ENCODE measurements at places on chromosomes 3 and 15.
A peak's percentile ranks its signal among the peaks of the same experiment; 100 is the strongest.

- no peak for DNase-seq
These were observed 52.9 kb upstream of the SEC13 start for GRCh38 chr3:10373686-10374261.

- DNase-seq = no peak
These were observed 1.1 kb downstream of the TPRG1 start for GRCh38 chr3:189172668-189173419.

- no peak for DNase-seq
These were observed 611.9 kb downstream of the EDEM1 start for GRCh38 chr3:5799398-5799797.

- no peak for DNase-seq
These were observed 489.0 kb upstream of the CDIN1 start for GRCh38 chr15:36090286-36090946.

- no peak for DNase-seq
These were observed 35.3 kb upstream of the CDCP1 start for GRCh38 chr3:45181496-45181895.

GRCh38 chr3:153513236-153513635, 351.2 kb downstream of the RAP2B start:
- DNase-seq = no peak

DNA sequence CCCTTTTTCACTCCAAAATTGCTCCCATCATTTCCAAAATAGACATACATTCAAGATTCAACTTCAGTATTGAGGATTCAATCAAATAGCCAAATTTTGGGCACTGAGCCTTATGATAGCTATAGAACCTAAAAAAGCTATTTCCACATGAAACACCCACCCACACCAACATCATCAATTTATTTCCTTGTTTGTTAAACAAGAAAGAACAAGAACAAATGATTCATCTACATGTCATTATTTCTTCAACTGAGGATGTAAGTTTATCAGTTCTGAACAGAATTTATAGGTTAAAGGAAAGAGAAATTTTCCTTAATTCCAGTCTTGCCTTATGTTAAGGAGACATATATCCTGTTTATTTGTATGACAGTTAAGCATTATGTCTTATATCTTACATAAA, 32.2 kb downstream of the DPPA2 start:
- DNase-seq = no peak

DNA sequence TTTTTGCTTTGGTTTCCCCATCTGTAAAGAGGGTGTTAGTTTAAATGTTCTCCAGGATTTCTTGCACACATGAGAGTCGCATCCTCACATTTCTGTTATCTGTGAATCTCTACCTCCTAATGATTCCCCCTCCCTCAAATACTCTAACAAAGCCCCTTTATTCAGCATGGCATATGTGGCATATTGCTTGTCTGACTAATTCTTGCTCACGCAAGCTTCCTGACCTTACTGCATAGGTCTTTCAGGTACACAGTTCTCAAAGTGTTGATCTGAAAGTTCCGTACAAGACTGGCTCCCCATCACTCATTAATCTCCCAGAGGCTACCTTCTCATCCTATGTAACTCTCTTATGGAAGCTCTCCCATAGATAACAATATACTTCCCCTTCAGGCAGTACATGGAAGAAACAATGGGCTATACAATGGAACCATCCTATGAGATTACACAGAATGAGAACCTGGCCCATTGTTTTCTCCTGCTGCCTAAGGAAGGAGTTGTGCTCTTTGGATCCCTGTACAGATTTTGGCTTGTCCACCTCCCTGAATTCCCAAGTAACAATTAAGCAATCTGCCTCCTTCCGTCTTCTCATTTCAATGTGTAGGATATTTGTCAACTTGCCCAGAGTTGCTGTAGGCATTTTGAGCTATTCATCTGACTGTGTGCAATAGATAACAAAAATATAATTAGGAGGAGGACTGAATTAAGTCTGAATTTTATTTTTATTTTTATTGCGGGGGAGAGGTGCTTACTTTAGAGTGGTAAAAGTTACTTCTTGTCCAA, 51.0 kb downstream of the PPARG start:
- DNase-seq = no peak

DNA sequence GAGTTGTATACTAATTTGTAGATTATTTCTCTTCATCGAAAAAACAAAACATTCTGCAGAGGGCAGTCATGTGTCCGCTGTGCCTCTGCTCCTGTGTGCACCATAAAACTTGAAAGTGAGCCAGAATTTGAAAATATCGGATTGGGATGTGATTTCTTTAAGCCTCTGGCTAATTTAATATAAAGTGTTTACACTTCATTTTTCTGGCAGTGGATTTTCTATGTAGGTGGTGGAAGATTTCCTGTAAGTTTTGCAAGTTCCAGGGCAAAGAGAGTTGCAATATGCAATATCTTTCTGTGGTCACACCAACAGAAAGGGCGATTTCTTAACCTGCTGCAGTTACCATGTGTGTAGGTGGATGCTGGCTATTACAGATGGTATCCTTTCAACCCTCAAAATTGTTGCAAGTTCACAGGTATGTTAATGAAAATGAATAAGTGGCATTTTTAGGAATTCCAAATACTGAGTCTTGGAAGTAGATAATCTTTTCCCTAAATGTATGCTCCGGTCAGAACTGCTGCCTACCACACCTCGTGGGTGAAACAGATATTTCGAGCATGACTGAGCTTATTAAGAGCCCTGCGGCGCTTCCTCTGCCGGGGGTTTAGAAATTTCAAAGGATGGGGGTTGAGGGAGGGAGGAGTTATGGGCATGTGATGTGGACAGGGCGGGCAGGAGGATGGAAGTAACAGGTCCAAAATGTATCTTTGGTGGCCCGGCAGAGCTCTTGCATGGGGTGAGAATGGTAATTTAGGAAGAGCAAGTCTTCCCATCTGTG, 134.0 kb downstream of the PGPEP1L start:
- DNase-seq = no peak

GRCh38 chr3:9066141-9066540, 102.9 kb upstream of the RAD18 start:
- DNase-seq = no peak

DNA sequence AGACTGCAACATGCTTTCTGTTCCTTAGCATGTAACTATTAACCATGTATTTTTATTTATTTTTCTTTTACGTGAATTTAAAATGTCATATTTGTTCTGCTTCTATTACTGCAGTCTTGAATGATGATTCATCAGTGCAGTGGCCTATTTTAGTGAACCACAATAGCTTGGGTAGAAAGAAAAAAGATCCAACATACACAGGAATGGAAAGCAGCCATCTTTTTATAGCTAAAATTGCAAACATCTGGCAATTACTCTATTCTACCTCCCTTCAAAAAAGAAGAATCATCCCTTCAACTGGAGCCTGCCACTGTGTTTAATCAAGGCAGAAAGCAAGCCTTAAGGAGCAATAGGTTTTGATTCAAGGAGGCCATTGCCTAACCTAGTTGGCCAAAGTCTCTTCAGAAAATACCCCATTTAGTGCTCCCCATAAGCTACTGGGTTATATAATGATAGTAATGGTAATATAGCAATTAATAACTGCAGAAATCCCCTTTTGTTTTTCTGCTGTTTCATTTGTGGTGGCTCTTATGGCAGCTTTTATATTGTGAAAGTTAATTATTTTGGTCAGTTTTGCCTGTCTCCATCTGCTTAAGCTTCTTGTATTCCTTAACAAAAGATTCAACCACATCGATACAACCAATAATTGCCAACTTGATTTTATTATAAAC, 267.3 kb downstream of the LPP start:
- DNase-seq = peak; percentile 86

DNA sequence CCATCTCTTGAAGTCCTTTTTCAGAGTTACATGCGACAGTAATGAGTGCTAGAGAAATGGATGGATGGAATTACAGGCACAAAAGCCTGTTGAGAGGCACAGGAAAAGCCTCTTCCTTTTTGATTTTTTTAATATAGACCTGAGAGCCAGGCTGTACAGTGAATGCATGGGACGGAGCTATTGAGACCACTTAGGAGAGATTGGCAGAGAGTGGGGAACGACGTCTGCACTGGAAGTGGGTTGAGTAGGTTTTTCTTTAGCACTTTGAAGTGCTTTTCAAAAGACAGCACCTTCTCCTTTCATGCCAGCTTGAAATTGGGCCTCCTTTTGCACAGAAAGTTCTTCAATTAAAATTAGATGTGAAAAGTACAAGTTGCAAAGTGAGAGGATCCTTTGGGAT, 37.0 kb downstream of the GLDN start:
- no peak for DNase-seq

DNA sequence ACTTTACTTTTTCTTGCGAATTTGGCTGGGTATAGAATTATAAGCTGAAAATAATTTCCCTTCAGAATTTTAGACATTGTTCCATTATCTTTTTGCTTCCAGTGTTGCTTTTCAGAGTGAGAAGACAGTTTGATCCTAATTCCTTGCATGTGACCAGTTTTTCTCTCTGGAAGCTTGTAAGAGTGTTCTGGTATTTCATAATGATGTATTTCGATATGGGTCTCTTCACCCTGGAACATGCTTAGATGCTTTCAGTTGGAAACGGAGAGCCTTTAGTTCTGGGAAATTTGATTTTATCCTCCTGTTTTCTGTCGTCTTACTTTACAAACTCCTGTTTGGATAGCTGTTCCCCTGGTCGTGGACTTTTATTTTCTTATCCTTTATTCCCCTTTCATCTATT, 13.9 kb downstream of the ALPK3 start:
- no peak for DNase-seq

GRCh38 chr15:85318048-85318731, 62.2 kb upstream of the AKAP13 start:
- peak; percentile 76 for DNase-seq

- no peak for DNase-seq
These were observed 63.5 kb downstream of the OTOL1 start for GRCh38 chr3:161560008-161560637.

DNA sequence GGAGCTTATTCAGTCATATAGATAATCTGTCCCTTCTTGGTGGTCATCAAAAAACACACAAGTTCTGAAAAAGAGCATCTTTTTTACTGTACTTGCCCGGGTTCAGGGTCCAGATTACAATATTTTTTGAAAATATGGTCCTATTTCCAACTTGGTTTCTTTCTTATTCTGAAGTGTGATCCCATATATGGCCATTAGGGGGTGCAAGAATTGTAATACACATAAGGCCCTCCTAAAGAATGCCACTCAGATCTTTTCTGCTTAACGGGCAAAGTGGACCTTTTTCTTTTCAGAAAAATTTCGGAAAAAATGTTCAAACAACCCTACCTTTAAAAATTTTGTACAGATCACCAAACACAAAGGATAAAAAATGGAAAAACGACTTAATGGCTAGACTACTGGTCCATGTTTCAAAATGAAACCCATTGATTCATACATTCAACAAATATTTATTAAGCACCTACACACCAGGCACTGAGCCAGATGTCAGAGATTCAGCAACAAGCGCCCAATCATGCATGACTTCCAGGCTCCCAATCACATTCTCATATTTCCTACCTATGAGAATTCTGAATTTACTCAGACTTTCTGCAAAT, 102.0 kb upstream of the MYRIP start:
- peak; percentile 2 for DNase-seq

DNA sequence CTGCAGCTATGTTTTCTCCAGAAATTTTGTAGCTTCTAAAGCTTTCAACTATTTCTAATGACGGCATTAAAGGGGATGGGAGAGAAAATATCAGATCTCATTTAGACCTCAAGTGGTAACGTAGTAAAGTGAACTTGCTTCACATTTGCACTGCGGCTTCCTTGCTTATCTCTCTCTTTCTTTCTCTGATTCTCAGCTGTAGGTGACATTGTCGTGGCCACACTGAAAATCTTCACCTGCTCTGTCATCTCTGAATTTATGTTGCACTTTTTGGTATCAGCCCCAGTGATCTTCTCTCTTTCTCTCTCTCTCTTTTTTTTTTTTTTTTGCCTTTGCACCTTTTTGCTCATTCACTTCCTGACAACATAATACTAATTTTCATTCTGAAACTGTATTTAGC, 254.1 kb upstream of the SATB1 start:
- DNase-seq = no peak

GRCh38 chr15:70159001-70159712, 61.4 kb upstream of the TLE3 start:
- DNase-seq = no peak

GRCh38 chr3:10852066-10852808, 36.2 kb downstream of the SLC6A11 start:
- no peak for DNase-seq

DNA sequence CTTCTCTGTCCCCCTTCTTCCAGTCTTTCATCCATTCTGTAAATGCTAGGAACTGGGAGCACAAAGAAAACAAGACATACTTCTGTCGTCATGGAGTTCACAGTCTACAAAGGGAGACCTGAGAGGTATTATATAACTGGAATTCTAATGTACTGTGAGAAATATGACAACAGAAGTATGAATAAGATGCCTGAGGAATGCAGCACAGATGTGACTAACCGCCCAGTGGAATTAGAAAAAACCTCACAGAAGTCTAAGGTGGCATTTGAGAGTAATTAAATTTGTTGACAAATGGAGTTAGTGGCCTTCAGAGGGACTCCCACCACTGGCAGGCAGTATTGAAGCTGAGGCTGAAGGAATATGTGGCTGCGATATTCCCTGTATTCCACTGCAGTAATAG, 168.5 kb upstream of the FAM3D start:
- DNase-seq = peak; percentile 40

DNA sequence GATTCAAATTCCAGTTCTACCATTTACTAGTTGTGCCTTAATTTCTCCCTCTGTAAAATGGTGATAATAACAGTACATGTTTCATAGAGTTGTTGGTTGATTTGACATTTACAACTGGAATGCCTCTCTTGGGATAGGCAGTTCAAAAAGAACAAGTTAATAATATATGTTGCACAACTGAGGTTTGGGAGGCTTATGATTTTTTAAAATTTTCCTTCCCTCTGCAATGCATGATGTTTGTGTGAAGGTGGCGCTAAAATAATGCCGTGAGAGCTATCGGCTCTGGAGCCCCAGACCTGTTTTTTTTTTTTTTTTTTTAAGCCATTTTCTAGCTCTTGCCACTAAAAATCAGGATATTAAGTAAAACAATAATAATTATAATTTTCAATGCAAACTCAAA, 18.6 kb downstream of the DNAJB11 start:
- DNase-seq = no peak

- no peak for DNase-seq
These were observed 1.5 kb downstream of the SV2B start for GRCh38 chr15:91101608-91101920.

DNA sequence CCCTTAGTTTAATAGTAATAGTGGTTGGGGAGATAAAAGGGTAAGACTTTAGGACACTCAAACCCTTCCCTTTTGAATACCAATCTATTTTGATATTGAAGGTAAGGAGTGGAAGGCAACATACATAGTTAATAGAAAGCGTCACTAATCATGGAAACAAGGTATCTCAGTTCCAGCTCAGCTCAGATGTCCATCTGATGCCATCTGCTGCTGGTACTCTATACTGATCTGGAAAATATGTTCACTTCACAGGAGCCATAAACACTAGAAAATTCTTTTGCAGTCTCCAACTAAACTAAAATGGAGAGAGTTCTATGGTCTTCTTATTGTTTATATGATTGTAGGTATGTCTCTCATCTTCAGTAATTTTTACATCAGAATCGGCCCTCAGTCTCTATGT, 1777.1 kb downstream of the OTOL1 start:
- DNase-seq = no peak

GRCh38 chr3:160577093-160577492, 11.7 kb upstream of the KPNA4 start:
- no peak for DNase-seq
